ENCODE measurements at places on chromosomes 4 and X.
A peak's percentile ranks its signal among the peaks of the same experiment; 100 is the strongest.

DNA sequence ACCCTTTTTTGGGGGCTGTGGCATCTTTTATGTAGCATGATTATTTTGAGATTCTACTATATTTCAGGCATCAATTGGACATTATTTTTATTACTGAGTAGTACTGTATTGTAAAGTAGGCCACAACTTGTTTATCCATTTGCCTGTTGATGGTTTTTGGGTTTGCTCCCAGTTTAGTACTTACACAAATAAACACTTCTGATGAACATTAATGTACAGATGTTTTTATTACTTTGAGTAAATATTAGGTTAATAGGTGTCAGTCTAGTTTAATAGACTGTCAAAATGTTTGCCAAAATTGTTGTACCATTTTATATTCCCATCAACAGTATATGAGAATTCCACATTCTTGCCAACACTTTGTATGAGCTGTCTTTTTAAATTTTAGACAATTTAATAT, 214.9 kb upstream of the MAD2L1 start:
- DNase-seq, result no peak

DNA sequence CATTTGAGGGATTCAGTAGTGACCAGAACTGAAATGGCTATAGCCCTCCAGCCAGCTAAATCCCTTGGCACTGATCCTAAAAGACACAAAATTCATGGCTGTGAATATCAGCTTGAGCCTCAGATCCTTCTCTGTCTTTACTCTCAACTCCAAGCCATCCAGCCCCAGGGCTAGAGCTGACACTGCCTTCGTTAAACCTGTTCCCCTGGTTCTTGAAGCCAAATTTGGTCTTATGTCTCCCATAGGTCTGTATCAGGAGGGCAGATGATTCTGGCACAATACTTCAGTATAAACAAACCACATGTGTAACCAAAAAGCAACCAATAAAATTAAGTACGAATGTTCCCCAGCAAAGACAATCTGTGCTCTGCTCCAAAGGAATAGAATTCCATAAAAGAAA, 78.0 kb downstream of the ANOS1 start:
- no peak for DNase-seq

- no peak for DNase-seq
These were observed 53.0 kb upstream of the CRMP1 start for GRCh38 chr4:5945936-5946335.

GRCh38 chr4:147094238-147094637, 148.6 kb upstream of the TTC29 start:
- no peak for DNase-seq

DNA sequence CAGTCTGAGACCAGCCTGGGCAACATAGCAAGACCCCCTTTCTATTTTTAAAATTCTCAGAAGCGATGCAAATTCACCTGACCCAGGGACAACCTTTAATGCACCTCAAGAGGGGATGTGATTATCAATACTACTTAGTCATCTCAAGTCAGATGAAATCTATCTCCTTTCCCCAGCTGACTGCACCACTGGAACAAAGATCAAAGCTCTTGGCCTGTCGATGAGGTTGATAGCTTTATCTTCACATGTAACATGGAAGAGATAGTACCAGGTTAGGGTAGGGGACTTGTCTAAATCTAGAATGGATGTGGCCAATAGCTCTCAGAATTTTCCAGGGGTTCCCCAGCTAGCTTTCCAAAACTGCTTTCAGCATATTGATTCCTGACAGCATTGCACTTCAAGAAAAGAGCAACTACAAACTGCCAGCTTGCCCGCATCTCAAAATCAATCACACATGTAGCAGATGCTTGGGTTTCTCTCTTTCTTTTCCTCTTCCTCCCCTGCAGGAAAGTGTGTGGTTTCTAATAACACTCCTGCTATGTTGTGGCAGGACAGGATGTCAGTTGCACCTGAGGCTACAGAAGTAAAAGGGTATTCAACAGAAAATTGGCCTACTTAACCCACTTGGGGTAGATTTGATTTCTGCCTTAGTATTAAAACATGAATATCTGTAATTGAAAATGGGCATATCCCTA, 12.2 kb upstream of the TMEM164 start:
- no peak for DNase-seq

DNA sequence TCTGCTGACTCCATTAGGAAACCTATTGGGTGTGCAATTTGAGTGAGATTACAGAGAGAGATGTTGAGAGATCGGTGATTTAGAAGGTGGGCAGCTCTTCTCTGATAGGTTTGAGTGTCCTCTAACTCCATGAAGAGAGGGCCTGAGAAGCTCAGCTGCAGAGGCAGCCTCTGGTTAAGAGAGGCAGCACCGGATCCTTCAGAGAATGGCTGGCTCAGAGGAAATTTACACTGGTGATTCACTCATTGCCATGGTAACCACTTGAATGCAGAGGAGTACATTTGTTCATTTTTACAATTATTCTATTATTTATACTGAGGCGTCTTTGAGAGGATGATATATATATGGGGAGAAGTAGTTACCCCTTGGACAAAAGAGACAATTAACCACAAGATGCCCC, 171.7 kb downstream of the PDGFRA start:
- DNase-seq, result peak; percentile 7

GRCh38 chrX:71606536-71607216, 11.6 kb downstream of the CXCR3 start:
- DNase-seq, result no peak

- no peak for DNase-seq
These were observed 26.7 kb upstream of the STOX2 start for GRCh38 chr4:183878251-183878970.

GRCh38 chr4:21198683-21199082, 498.4 kb downstream of the PACRGL start:
- no peak for DNase-seq

GRCh38 chr4:104032896-104033295, 313.1 kb upstream of the TACR3 start:
- DNase-seq, result no peak
